ENCODE measurements at places on chromosomes 11 and 22. TPM values are rescaled to one million over a fixed set of nuclear protein-coding genes. Genes with fewer than 3 reads are reported as not detected.

HTR3A gene
- not detected for total RNA-seq

DGCR6 gene
- total RNA-seq: 0.63 TPM

RAB38 gene
- 0.83 TPM for total RNA-seq

MAPK8IP2 gene
- total RNA-seq: 3.8 TPM

VWCE gene
- total RNA-seq: 0.48 TPM

CALCA gene
- total RNA-seq: not detected

CARD16 gene
- 0.23 TPM for total RNA-seq

C1QTNF5 gene
- not detected for total RNA-seq

OAF gene
- 13.3 TPM for total RNA-seq

SEC14L6 gene
- 0.03 TPM for total RNA-seq

DNAJB7 gene
- not detected for total RNA-seq

PLET1 gene
- total RNA-seq: not detected

TREH gene
- not detected for total RNA-seq

RASSF10 gene
- 5.7 TPM for total RNA-seq

TIGD3 gene
- total RNA-seq: 0.60 TPM

MYO7A gene
- 1.2 TPM for total RNA-seq

APOA1 gene
- 0.16 TPM for total RNA-seq

CASP12 gene
- not detected for total RNA-seq

C22orf23 gene
- total RNA-seq: 0.16 TPM

MAJIN gene
- not detected for total RNA-seq

TNNT3 gene
- total RNA-seq: not detected

TECTA gene
- 0.08 TPM for total RNA-seq

PACSIN3 gene
- 31.9 TPM for total RNA-seq

OR2AG2 gene
- total RNA-seq: not detected

DEFB131B gene
- total RNA-seq: not detected

HTR3B gene
- not detected for total RNA-seq
